ENCODE measurements at places on chromosomes 5 and 9.

- DNase-seq: no peak
These were observed 603.3 kb downstream of the EFNA5 start for GRCh38 chr5:107067395-107067794.

- no peak for DNase-seq
These were observed 56.7 kb upstream of the MINAR2 start for GRCh38 chr5:129691220-129691619.

- DNase-seq: no peak
These were observed 5.9 kb upstream of the RPS6 start for GRCh38 chr9:19385786-19386501.

DNA sequence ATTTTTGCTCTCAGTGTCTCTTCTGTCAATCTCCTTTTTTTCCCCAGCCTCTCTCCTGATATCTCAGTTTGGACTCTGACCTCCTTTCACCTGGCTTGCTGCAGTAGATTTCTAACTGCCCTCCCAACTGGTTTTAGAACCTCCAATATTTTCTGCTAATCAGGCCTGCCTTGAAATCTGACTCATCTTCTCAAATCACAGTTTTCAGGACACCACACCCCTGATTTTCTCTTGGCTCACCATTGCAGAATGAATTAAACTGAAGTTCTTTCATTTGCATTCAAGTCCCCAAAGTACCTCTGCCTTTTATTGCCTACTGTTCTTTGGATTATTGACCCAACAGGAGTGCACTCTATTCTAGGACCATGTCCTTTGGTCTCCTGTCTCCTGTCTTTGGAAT is 310.4 kb upstream of the TRPC7 start:
- DNase-seq: no peak

DNA sequence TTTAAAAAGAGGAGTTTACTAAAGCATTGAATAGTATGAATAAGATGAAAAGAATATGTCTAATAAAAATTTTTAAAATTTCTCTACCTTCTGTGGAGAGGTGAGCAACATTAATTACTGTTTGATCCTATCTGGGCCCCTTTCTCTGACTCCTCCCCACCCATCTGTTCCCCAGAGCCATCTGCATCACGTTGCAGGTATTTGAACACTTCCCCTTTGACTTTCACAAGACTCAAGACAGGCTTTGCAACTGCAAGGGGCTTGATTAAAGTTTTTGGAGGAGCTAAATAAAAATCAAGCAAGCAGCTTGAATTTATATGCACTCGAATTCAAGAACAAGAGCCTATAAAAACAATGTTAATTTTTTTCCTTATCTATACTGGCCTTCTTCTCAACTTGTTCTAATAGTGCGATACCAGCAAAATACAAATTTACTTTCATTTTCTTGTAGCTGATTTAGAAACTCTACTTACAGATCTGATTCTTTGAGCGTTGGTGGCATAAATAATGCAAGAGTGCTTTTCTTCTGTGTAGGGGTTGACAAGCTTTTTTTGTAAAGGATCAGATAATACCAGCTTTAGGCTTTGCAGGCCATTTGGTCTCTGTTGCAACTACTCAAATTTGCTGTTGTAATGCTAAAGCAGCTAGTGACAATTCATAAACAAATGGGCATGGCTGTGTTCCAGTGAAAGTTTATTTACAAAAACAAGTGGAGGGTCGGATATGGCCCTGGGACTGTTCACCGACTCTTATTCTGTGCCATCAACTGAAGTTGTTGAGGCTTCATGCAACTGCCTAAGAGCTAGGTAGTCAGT is 21.2 kb downstream of the TXNDC8 start:
- DNase-seq: no peak

DNA sequence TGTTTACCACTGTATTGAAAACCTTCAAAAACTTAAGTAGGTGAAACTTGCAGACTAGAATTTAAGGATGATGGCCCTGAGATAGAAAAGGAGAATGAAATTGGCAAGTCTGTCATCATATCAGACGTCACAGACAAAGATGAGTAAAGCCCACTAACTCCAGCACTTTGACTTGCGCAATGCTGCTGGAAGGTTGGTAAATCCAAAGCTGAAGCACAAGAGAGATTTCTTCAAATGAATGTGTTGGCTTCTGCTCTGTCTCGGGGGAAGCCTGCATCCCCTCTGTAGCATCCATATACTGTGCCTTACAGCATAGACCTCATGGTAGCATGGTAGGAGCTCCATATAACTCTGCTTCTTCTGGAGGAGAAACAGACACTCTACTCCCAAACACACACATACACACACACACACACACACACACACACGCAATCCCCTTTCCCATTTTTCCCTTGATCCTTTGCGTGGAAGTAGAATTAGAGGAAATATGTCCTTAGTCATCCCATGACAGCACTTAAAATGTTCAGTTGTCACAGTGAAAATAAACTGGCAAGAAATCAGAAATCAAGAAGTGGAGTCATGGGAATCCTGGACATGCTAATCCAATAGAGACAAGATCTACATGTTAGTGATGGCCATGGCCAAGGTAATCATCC is 241.5 kb downstream of the NR3C1 start:
- no peak for DNase-seq

- no peak for DNase-seq
These were observed 55.2 kb downstream of the SLC28A3 start for GRCh38 chr9:84285381-84285780.

DNA sequence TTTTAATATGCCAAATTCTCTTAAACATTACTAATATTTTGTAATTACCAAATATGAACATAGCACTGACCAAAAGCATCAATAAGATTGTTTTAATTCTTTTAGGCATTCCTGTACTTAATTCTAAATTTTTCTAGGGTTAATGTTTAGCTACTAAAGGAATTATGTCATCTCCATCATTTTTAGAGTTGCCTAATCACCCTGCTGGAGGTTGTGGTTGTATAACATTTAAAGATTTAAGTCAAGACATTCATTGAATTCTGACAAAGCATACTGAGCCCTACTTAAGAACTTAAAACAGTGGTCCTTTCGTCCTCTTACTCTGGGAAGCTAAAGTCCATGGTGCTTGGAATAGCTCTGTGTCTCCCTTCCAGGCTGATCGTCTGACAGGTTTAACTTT is 28.1 kb upstream of the DAB2 start:
- DNase-seq: no peak

- DNase-seq: no peak
These were observed 241.4 kb downstream of the FSTL4 start for GRCh38 chr5:133370904-133371303.

GRCh38 chr9:126819482-126819881 is 14.6 kb downstream of the ZBTB43 start:
- no peak for DNase-seq

GRCh38 chr5:17192191-17192590 is 25.2 kb upstream of the BASP1 start:
- DNase-seq: no peak

DNA sequence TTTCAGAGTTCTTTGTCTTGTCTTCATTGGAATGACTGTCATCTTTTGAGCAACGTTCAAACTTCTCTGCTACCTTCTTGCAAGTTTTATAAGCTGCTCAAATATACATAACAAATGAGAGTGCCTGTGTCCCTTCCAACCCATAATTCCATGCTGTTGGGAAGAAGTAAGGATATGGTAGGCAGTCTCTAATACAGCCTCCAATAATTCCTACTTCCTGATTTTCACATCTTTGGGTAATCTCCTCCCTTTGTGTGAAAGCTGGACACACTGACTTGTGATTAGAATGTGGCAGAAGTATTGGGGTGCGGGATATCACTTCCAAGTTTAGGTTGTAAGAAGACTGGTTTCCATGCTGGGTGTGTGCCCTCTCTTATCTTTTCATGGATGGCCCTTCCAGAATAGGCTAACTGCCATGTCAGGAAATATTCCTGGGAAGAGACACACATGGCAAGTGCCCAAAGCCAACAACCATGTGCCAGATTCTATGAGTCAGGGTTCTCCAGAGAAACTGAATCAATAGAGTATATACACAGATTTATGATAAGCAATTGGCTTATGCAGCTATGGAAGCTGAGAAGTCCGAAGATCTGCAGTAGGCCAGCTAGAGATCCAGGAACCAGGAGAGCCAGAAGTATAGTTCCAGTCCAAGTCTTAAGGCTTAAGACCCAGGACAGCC is 531.3 kb downstream of the NTRK2 start:
- DNase-seq: no peak

GRCh38 chr5:56962286-56962685 is 10.4 kb upstream of the MIER3 start:
- DNase-seq: no peak

- no peak for DNase-seq
These were observed 10.9 kb upstream of the FRMPD1 start for GRCh38 chr9:37639841-37640240.

GRCh38 chr5:63686938-63687337 is 275.3 kb downstream of the HTR1A start:
- no peak for DNase-seq

- DNase-seq: no peak
These were observed 34.7 kb downstream of the WDR36 start for GRCh38 chr5:111126896-111127295.

DNA sequence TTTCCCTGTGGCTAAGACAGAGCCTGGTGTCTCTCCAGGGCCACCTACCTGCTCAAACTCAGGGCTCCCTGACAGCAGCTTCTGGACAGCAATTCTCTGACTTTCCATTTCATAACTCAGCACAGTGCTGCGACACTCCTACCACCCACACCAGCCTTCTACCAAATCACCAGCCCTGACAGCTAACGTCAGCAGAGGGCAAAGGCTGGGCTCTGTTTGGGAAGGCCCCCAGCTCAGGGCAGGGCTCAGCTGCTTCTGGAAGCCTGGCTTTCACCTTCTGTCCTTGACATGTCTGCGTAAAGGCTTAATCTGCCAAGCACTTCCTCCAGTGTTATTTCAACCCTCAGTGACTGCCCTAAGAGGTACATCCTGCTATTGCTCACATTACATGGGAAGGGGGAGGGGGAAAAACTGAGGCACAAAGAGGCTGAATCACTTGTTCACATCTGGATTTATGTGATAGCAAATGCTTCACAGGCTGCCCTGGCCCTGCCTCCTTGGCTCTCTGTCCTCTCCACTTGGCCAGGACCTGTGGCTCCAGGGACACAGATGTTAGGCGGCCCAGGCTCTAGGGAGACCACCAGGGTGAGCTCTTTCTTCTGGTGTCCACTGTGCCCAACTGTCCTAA is 102.5 kb upstream of the PANK3 start:
- DNase-seq: no peak

DNA sequence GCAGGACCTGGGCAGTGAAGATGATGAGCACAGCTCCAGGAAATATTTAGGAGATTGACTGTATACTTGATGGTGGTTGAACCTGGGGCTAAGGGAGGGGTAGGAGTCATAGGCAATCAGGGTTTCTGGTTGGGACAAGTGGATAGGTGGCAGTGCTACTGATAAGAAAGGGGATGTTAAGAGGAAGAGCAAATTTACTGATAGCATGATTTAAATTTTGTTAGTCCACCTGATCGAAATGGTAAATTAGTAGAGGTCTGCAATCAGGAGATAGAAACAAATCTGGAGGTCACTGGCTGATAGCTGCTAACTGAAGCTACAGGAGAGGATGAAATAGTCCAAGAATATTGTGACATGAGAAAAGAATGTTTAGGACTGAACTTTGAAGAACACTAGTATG is 5.7 kb upstream of the C5orf34 start:
- no peak for DNase-seq

DNA sequence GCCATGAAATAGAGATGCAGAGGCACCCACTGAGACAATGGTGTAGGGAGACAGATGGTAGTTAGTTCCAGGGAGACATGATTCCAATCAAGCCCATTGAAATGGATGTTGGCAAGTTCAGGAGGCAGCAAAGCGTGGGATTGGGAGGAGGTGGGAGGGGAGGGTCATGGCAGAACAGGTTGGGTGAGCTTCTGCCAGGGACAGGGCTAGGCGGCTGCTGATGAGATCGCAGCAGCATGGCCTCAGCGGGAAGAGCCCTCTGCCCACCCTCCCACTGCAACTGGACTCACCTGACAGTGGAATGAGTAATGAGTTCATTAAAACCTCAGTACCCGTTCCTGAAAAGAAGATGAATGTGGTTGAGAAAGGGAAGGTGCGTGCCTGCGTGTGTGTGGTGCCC is 418.2 kb downstream of the CDK5RAP2 start:
- no peak for DNase-seq

DNA sequence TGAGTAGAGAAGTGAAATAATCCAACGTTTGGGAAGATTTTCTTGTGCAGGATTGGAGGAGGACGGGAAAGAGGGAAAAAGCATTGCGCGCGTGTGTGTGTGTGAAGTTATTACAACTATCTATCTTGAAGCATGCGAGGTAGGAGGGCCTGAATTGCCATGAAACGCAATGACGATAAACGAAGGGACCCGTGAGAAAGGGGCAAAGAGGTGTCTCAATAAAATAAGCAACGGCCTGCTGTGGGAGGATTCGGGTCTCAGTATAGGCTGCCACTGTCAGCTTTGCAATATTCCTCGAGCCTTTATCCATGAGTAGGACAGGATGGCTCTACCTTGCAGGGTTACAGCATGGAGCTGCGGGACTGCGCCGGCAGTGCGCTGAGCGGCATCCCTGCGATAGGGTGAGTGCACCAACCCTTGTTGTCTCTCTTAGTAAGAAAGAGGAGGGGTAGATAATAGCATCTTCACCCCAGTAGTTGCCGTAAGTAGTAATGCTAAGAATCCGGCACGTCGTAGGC is 631 bp upstream of the RCL1 start:
- no peak for DNase-seq

- no peak for DNase-seq
These were observed 813 bp upstream of the AGTPBP1 start for GRCh38 chr9:85742597-85742936.

GRCh38 chr5:168531987-168532864 is 3.1 kb downstream of the FBLL1 start:
- no peak for DNase-seq

GRCh38 chr5:14928661-14929060 is 57.1 kb upstream of the ANKH start:
- DNase-seq: no peak

DNA sequence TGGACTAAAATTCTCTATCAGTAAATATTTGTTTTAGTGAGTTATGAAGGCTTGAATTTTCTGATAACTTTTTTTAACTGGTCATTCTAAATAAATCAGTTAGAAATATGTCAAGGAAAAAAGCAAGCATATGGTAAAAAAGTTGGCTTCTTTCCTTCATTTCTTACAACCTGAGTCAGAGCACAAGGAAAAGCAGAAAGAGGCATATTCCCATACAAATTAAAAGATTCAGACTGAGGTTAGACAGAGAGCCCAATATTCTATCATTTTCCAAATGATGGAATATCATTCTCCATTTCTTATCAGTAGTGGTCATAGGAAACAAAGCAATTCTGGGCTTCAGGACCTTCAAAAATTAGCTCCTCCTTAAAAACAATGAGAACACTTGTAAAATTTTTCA is 732.1 kb downstream of the MAT2B start:
- DNase-seq: no peak

DNA sequence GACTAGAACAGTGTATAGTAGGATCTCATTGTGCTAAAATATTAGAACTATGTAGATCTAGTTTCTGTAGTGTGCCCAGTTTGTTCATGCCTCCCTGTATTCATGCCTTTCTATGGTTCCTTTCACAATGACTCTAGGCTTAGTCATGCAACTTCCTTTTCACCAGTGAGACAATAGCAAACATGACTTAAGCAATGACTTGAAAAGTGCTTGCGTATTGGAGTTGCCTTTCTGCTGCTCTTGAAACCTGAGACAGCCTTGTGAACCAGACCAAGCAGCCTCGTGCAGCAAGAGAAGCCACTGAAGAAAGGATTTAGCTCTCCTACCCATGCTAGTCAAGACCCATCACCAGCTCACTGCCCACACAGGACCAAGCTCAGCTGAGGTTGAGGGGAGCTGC is 294.5 kb upstream of the TAS2R1 start:
- no peak for DNase-seq

- DNase-seq: no peak
These were observed 1.4 kb downstream of the GRIN1 start for GRCh38 chr9:137140151-137141012.
